ENCODE measurements at places on chromosomes 1 and 21. TPM values are rescaled to one million over a fixed set of nuclear protein-coding genes. Genes with fewer than 3 reads are reported as not detected.

The CELA3B gene
- total RNA-seq: not detected

The DPYD gene
- total RNA-seq: 70.7 TPM

The MYOG gene
- not detected for total RNA-seq

The OVAAL gene
- not detected for total RNA-seq

The SPATA46 gene
- total RNA-seq: not detected

The SHE gene
- not detected for total RNA-seq
